ENCODE measurements at places on chromosomes 6 and 20.

GRCh38 chr20:57316795-57317201 lies 12.8 kb upstream of the SPO11 start:
- DNase-seq, result no peak

DNA sequence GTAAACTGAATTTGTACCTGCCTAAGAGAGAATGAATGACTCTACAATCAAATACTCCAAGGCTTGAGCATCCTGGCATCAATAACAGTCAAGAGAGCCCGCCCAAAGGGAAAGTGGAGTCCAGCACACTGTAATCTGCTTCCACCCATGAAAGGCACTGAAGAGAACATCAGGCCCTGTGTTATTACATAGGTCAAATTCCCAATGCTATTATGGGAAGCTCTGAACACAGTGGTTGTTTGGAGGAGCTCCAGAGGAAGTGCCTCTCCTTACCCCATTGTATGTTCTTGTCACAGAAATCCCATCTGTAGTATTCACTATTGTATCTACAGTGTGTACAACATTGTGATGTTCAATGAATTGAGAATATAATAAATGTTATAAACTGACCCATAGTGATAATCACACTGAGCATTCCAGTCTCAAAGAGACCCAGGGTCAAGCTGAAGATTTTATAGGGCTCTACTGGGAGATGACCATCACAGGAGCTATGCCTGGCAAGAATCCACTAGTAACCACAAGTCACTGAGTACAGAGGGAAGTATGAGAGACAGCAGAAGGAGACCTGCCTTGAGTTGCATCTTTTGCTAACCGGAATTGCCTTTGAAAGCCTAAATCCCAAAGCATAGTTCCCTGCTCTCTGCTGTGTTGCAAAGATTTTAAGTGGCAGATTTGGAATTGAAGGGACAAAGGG lies 446.7 kb downstream of the GJA1 start:
- no peak for DNase-seq

DNA sequence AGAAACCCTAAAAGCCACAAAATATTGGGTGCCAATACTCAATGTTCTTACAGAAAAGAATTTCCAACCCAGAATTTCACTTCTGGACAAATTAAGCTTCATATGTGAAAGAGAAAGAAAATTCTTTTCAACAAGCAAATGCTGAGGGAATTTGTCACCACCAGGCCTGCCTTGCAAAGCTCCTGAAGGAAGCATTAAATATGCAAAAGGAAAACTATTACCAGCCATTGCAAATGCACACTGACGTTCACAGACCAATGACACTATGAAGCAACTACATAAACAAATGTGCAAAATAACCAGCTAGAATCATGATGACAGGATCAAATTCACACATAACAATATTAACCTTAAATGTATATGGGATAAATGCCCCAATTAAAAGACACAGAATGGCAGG lies 187.9 kb upstream of the BTBD3 start:
- no peak for DNase-seq

GRCh38 chr20:35117196-35117595 lies 24.6 kb upstream of the TRPC4AP start:
- no peak for DNase-seq

DNA sequence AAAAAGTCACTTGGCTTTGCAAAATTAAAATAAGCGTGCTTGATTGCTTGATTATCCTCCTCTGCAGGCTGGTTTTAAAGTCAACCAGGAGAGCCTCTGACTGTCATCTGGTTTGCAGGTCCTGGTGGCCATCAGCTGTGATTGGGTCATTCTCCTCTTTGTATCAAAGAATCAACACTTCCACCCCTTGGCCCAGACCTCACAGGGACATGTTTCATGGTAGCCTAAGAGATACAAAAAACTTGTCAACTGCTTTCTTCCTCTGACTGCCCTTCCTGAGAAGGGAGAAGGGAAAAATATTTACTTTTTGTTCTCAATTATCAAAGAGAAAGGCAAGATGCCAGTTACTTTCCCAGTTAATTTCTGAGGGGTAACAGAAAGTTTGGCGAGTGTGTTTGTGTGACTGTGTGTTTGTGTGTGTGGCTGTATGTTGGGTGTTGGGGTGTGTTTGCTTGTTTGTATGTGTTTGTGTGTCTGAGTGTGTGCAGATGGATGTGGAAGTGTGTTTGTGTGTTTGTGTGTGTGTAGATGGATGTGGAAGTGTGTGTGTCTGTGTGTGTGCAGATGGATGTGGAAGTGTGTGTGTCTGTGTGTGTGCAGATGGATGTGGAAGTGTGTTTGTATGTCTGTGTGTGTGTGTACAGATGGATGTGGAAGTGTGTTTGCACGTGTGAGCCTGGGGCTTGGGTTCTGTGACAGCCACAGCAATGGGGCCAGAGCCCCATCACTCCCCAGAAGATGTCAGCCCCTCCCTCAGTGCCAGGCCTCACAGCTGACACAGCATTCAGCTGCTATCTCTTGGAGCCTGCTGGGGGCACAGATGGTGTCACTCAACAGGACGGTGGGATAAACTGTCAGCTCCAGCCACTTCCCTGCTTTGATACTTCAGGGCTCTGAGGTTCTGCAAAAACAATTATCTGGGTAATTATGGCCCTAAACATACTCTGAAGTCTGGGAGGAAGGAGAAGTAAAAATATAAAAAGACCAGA lies 98.6 kb upstream of the RNF24 start:
- peak; percentile 82 for DNase-seq

GRCh38 chr6:27752038-27752885 lies 159.9 kb downstream of the OR2B2 start:
- DNase-seq, result peak; percentile 91

DNA sequence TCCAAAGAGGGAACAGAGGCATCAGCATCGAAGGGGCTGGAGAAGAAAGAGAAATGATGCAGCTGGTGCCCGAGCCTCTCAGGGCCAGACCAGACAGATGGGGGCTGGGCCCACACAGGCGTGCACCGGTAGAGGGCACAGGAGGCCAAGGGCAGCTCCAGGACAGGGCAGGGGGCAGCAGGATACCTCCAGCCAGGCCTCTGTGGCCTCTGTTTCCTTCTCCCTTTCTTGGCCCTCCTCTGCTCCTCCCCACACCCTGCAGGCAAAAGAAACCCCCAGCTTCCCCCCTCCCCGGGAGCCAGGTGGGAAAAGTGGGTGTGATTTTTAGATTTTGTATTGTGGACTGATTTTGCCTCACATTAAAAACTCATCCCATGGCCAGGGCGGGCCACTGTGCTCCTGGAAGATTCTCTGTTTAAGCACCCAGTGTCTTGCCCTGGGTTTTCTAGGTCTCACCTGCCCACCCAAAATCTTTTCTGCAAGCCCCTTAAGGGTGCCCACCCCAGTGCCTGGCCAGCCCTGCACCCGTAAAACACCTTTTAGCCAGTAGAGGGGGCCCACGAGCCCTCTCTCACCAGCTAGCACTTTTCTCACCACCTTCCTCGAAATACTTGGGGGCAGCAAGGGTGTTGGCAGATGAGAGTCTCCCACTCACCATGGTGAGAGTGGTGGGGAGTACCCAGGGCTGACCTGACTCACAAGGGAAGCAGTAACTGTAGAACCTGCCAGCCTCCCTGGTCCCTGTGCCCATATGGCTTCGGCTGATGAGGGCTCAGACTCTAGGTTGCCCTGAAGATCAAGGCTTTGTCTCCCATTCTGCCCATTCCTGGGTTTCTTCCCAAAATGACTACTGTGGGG lies 35.7 kb upstream of the ID1 start:
- peak; percentile 67 for DNase-seq

DNA sequence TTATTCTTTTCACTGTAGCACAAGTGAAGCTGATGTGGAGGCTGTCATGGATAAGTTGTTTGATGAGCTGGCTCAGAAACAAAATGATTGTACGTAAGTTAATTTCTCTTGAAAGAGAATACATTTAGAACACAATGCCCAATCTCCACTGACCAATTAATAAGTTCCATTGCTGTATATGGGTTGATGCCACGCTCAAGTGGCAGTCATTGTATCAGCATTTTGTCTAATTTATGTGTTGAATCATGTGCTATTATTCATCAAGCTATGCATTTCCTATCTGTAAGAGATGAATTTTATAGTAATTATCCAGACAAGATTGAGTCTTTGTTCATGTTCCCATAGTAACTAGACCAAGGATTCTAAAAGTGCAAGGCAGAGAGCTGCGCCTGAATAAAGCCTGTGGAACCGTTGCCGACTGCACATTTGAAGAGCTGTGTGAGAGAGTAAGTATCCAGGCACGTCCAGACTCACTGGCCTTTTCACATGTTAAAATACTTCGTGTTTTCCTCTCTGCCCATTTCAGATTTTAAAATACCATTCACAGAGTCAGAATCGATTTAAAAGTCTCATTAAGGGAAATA lies 83.8 kb upstream of the FOXO3 start:
- DNase-seq, result no peak

- no peak for DNase-seq
Observed at GRCh38 chr6:140178935-140179334, 804.5 kb upstream of the CITED2 start.

DNA sequence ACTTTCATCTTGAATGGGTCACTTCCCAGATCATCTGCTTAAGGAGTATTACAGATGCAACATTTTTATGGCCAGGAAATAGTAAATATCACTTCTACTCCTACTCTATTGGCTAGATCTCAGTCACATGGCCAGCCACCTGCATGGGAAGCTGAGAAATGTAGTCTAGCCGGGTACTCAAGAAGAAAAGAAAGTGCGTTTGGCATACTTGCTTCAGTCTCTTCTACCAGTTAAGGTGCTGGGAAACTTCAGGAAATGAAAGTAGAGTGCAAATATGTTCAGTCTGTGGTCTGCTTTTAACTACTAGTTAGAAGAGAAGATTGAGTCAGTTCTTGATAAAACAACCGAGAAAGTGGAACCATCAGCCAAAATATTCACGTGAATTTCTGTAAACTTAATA lies 129.2 kb downstream of the PDSS2 start:
- no peak for DNase-seq

GRCh38 chr20:11719153-11719552 lies 198.5 kb upstream of the BTBD3 start:
- DNase-seq, result no peak

DNA sequence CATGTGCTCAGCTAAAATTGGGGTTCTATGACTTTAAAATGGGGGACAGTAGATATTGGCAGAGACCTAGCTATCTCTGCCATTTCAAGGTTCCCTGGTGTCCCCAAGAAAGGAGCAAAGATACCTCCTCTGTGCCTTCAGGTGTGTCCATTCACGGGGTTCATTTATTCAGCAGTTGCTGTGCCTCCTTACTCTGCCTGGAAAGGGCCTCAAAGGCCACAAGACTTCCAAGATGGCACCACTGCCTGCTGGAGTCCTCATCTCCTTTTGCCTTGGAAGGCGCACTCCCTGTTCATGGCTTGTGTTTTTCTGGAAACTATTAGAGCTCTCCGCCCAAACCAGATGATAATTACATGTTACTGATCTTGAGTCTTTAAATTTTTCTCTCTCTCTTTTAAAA lies 3.9 kb upstream of the ZBP1 start:
- no peak for DNase-seq

- peak; percentile 68 for DNase-seq
Observed at GRCh38 chr6:43334466-43335095, 26.0 kb upstream of the CRIP3 start.

DNA sequence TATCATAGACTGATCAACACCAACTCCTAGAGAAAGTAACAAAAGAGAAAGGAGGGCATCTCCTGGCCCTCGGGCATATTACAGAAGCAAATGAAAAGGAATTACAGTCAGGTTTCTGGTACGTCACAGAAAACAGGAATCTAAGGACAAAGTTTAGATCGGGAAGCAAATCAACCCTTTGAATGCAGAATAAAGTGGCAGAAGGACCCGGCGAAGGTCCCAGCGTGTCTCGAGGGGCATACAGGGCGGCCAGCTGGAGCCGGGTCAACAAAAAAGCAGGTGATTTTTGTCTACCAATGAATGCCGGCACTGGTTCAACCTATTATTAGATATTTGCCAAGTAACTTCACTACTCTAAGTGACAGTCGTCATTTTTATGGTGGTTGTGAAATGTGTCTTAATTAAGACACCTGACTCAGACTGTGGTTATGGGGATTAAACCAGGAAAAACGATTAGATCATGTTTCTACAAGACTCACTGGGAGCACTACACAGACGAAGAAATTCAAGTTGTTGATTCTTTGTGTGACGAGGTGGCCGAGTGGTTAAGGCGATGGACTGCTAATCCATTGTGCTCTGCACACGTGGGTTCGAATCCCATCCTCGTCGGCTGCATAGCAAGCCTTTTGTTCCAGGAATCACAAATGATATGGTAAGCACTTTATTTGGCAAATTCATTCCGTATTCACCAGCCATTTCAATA lies 12.4 kb upstream of the ZSCAN9 start:
- peak; percentile 94 for DNase-seq

DNA sequence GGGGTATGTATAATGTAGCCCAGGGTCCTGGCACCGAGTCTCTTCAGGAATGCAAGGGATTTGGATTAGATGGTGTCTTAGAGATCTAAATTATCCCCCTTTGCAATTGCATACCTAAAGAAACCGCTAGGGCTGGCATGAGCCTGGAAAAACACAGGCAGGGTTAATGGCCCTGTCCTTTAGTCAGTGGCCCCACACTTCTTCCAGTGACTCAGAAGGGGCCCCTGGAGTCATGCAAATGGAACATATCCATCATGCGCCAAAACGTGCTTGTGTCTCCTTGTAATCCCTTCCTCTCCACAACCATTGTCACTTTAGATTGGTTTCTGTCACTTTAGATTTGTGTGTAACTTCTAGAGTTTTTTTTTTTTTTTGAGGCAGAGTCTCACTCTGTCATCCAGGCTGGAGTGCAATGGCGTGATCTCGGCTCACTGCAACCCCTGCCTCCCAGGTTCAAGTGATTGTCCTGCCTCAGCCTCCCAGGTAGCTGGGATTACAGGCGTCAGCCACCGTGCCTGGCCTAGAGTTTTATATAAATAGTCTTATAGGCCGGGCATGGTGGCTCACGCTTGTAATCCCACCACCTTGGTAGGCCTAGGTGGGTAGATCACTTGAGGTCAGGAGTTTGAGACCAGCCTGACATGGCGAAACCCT lies 8.7 kb upstream of the MYBL2 start:
- peak; percentile 59 for DNase-seq

GRCh38 chr20:32845786-32846185 lies 12.9 kb upstream of the EFCAB8 start:
- no peak for DNase-seq

GRCh38 chr6:41824571-41825569 lies 37.4 kb downstream of the TOMM6 start:
- DNase-seq, result no peak

DNA sequence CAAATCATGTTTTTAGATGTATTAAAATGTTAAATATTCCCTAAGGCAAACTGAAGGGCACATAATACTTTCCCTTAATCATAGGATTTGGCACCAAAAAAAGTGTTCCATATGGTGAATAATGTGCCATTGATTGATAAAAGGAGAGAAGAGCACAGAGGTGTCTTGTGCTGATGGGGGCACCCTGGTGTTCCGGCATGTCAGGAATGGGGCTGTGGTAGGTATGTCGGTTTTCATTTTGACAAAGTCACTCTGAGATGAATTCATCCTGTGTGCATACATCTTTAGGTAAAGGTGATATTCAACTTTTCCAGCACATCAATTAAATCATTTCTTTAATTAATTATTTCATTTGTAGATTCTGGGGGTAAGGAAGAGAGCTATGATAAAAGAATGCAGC lies 36.8 kb downstream of the CENPW start:
- DNase-seq, result no peak
